ELR (cell line): ENCODE measurements at places on chromosomes 1 and 21.
A peak's percentile ranks its signal among the peaks of the same experiment; 100 is the strongest.

DNA sequence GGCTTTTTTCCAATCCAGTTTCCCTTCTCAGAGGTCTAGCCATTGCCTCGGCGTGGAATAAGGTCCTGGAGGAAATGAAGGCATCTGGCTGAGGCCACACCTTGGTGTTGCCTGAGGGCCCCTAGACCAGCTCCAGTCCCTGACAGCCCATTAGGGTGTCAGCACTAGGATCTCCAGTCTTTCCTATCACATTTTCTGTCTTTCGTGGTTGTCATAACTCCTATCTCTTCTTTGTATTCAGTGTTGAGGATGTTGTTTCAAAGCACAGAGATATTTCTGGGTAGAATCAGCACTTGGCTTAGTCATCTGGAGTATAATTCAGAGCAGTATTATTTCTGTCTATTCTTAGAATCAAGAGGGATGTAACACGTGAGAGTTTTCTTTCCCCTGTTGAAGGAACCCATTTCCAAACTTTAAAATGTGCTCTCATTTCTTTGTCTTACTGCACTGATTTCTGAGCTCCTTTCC lies 844.3 kb downstream of the KCNT2 start:
- DNase-seq, result no peak

DNA sequence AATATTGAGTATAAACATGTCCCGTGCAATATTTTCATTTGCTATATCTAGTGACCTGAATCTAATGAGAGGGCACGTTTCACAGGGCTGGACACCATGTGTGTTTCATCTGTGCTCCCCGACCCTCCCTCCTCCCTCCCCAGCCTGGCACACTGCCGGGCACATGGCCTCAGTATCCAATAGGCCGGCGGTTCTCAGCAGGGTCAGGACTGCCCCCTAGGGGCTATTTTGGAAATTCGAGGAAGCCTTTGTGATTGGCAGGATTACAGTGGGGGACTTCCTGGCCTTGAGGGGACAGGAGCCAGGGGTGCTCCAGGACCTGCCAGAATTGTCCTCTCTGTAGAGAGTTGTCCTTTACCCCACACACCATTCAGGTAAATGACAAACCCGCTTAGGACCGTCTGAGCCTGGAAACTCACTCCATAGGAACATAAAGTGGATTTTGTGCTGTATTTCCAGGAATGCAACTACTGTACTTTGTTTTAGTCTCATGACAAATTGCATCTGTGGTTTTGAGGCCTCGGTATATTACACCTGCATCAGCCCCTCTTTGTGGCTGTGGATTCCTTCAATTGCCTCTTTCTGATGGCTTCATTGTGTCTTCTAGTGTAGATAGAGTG lies 109.5 kb upstream of the SIM2 start:
- DNase-seq, result peak; percentile 50

- no peak for DNase-seq
These were observed 70.9 kb downstream of the ERI3 start for GRCh38 chr1:44284184-44284583.

DNA sequence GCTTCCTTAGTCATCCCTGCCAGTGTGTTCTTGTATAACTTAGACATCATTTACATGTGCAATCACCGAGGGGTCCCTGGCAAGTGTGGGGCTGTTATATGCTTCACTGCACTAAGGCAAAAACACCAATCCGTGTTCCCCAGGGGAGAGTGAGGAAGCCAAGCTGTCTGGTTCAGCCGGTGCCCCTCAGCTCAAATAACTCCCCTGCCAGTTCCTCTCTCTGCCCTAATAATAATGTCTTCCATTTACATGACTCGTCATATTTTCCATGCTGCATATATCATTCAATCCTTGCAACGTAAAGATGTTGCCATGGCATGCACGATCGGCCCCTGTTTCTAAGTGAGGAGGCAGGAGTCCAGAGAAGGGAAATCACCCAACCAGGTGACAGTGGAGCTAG lies 24.4 kb upstream of the NDC1 start:
- no peak for DNase-seq

GRCh38 chr1:37437087-37437486 lies 37.3 kb upstream of the ZC3H12A start:
- no peak for DNase-seq

DNA sequence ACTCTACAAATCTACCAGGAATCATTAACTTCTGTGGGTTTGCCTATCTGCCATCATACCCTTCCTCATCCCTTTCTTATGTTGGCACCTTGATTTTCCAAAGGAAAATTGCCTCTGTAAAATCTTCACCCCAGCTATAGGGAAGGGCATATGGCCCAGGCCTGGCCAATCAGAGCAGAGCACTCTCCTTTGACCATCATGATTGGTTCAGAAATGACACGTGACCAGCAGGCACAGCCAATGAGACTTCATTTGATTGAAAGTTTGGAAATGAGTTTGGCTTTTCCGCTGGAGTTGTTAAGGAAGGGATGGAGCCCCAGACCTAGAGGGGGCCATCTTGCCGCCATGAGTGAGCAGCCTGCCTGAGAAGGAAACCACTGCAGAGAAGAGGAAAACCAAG lies 35.1 kb upstream of the IFFO2 start:
- no peak for DNase-seq

DNA sequence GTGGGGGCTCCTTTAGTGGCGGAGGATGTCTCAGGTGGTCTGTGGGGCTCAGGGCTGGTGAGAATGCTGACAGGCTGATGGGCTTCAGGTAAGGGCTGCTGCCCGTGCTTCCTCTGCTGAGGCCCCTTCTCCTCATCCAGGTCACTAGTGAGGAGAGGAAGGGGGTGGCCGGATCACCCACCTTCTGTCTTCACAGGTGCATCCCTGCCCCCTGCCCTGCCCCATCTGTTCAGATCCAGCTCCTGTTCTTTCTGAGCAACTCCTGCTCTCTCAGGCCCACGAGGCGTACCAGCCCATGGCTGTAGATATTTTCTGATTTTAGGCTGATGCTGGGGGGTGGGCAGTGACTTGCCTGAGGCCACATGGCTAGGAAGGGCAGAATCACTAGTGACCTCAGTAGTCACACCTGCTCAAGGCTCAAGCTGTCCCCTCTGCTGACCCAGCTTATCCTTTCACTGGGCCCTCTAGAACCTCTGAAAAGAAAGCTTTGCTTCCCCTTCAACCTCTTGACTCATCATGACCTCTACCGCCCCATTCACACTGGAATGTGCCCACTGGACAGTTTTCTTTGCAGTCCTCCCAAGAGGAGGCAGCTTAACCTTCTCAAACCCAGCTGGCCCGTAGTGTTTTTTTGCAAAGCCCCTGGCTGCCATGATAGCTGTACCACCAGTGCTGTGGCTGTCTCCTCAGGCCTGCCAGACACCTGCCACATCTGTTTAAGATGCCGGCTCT lies 14.8 kb downstream of the DCST2 start:
- peak; percentile 69 for DNase-seq

DNA sequence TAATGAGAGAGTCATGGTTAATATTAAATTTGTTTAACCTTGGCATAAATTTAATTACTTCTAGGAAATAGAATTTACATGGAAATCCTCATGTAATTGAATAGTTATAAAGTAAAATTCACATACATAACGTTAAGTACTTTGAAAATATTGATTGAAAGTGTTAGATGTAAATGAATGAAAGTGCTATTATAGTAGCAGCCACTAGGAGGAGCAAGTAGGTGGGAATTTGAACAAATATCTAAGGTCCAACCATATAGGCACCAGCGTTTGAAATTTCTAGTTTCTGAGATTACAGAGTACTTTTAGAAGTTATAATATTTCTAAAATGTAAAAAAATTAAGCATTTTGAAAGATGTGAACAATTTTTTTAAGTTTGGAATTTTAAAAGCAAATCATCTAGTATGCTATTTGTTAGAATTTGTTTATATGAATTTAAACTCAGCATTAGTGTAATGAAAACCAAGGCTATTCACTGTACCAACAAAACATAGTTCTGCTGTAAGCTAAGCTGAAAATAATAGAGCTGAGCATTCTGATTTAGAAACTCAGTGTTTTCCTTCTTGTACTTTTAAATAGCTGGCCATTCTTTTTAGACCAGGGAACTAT lies 3.3 kb downstream of the B3GALT2 start:
- peak; percentile 71 for DNase-seq

DNA sequence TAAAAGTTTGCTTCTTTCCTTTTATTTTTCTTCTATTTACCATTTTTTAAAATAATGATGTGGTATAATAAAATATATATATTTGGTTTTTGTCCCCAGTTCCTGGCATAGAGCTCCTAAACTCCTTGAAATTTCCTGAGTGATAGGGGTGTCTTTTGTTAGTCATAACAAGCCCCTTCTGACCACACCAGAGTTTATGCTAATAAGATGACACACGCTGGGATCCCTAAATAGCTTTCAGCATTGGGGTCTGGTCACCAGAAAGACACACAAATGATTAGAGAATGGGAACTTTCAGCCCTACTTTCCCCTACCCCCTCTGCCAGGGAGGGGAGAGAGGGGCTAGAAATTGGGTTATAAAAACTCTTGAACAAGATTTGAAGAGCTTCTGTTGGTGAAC lies 56.2 kb downstream of the COL24A1 start:
- DNase-seq, result no peak

DNA sequence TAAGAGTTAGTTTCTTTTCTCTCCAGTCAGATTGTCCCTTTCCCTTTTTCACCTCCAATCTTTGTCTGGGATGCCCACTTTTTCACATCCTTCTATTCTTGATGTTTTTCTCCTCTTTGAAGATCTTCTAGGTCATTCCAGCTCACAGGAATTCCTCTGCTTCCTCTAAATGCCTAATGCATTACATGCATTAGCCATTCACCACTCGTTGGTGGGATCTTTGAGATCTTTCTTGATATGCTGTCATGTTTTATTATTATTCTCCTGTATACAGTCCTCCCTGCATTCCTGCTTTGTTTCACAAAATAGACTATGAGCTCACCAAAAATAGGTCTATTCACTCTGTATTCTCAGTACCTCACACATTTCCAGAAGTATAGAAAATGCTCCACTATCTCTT lies 129.0 kb downstream of the LYPLAL1 start:
- DNase-seq, result peak; percentile 47

DNA sequence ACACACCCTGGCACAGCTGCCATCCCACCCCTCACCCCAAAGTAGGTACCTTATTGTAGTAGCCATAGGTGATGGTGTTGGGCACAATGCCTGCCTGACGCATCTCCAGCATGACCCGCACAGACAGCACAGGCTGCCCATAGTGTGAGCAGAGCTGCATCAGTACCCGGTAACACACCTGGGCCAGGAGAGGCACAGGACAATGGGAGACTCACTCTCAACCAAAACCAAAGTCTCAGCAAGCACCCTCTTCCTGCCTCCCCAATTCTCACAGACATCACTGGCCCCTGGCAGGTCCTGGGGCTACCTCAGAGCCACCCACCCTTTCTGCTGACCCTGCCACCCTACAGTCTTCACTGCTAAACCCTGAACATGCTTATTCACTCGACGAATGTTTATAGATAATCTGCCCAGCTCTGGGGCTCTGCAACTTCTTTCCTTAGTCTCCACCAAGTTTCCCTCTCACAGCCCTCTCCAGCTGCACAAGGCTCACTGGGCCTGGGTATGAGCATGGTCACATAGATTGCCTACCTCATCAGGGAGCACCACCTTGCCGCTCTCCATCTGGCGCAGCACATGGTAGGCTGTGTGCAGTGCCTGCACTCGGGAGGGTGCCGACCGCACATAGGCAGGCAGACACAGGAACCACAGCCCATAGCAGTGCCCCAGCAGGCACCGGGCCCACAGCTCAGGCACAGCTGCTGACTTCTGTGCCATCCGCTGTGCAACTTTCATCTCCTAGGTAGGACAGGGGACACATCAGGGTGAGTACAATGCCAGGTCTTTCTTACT lies 10.3 kb downstream of the DENND4B start:
- no peak for DNase-seq

DNA sequence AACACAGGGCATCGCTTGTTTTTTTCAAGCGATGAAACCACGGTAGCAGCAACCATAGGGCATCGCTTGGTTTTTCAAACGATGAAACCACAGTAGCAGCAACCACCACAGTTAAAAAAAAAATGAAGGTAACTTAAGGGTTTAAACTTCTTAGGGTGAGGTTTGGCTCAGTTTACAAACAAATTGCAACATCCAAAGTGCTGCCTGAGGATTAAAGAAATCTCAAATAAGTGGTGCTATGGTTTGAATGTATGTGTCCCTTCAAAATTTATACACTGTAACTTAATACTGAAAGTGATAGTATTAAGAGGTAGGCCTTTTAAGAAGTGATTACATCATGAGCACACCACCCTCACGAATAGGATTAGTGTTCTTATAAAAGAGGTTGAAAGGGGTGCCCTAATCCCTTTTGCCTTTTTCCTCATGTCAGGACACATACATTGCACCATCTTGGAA lies 6.4 kb upstream of the GBP5 start:
- no peak for DNase-seq

GRCh38 chr1:175802407-175803123 lies 59.2 kb upstream of the TNR start:
- no peak for DNase-seq

GRCh38 chr1:210978316-210978973 lies 155.5 kb downstream of the KCNH1 start:
- no peak for DNase-seq

GRCh38 chr1:184493987-184494388 lies 107.2 kb downstream of the C1orf21 start:
- DNase-seq, result no peak

- DNase-seq, result no peak
These were observed 22.3 kb upstream of the LRP8 start for GRCh38 chr1:53349968-53350852.
